ENCODE measurements at places on chromosomes 6 and 20. TPM values are rescaled to one million over a fixed set of nuclear protein-coding genes. Genes with fewer than 3 reads are reported as not detected.
A peak's percentile ranks its signal among the peaks of the same experiment; 100 is the strongest.

- peaks cover 38% of the 10 kb centered on the region for H3K36me3 ChIP-seq
- H3K27me3 ChIP-seq: no peaks in the 10 kb centered on the region
- no peak overlapping the region for H3K4me3 ChIP-seq
- peak overlapping the region; percentile 28 for H3K27ac ChIP-seq
- peaks cover 20% of the 10 kb centered on the region for H3K4me1 ChIP-seq
Measured at GRCh38 chr6:167933290-167933689, 64.2 kb upstream of the KIF25 start.

MARCKS gene
- total RNA-seq: 868 TPM

SYTL3 gene
- total RNA-seq: 0.31 TPM

GRCh38 chr6:135936606-135937005 lies 85.1 kb downstream of the PDE7B start:
- H3K4me1 ChIP-seq: peaks cover 33% of the 10 kb centered on the region
- DNase-seq: no peak
- H3K27me3 ChIP-seq: no peaks in the 10 kb centered on the region
- no peaks in the 10 kb centered on the region for H3K36me3 ChIP-seq
- H3K4me3 ChIP-seq: no peak overlapping the region

DNA sequence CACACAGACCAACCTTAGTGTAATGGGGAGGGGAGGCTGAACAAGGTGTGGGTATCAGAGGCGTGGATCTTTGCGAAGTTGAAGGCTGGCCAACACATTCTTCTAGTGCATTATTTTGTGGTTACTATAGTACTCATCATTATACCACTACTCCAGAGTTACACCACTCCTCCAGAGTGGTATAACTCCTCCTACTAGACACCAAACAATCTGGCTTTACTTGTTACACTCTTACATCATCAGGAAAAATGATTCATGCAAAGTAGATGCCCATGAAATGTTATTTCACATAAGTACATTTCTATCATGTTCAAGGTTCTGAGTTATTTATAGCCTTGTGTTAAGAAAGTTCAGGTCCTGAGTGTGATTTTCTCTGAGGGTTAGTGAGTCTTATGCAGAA lies 443.1 kb upstream of the OPRM1 start:
- no peaks in the 10 kb centered on the region for H3K4me1 ChIP-seq
- H3K36me3 ChIP-seq: no peaks in the 10 kb centered on the region
- no peak for DNase-seq
- peaks cover 3% of the 10 kb centered on the region for H3K27me3 ChIP-seq

NMBR gene
- total RNA-seq: not detected

- H3K36me3 ChIP-seq: peaks cover 16% of the 10 kb centered on the region
- no peak for DNase-seq
- no peak overlapping the region for H3K27ac ChIP-seq
- H3K27me3 ChIP-seq: no peaks in the 10 kb centered on the region
- no peaks in the 10 kb centered on the region for H3K4me1 ChIP-seq
Measured at GRCh38 chr6:108884211-108885059, 36.2 kb downstream of the ARMC2 start.

- no peaks in the 10 kb centered on the region for H3K4me1 ChIP-seq
- H3K27ac ChIP-seq: no peak overlapping the region
- no peak for DNase-seq
- no peaks in the 10 kb centered on the region for H3K36me3 ChIP-seq
Measured at GRCh38 chr6:90846824-90847223, 260.0 kb upstream of the MAP3K7 start.

DNA sequence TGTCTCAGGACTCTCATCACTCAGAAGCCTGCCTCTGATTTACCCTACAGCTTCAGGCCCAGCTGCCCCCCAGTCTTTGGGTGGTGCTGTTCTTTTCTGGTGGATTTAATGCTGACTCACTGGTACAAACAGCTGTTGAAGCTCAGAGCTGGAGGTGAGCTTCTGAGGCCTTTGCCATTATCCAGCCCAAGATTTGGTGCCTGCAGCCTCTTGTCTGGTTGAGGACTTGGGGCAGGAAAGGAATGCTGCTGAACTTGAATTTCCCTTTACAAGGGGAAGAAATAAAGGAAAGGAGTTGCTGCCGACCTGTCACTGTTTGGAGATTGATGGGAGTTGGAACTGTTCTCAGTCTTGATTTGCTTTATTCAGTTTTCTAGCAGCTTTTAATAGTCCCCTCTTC lies 19.8 kb downstream of the ABCF1 start:
- H3K36me3 ChIP-seq: peaks cover 39% of the 10 kb centered on the region
- no peaks in the 10 kb centered on the region for H3K27me3 ChIP-seq
- no peak overlapping the region for H3K27ac ChIP-seq
- DNase-seq: no peak

RRAGD gene
- 4.5 TPM for total RNA-seq

APOBEC2 gene
- not detected for total RNA-seq

DNA sequence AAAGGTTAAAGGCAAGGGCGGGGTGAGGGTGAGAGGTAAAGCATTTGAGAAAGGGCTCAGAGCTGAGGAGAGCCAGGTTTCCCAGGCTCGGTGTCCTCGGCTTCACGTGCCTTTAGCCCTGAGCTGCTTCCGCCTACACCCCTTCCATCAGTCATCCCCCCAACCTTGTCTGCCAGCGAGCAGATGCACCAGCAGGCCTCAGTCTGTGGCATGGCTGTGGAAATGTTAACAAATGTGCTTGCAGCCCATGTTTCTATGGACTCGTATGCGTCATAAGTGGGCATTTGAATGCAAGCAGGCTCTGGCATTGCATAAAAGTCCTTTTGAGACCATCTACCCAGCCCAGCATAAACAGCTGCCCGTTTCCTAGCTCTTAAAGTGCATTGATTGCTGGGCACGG lies 88.8 kb downstream of the SYNJ2 start:
- H3K4me3 ChIP-seq: no peak overlapping the region
- peaks cover 53% of the 10 kb centered on the region for H3K36me3 ChIP-seq
- no peaks in the 10 kb centered on the region for H3K27me3 ChIP-seq
- H3K27ac ChIP-seq: peak overlapping the region; percentile 44

DNA sequence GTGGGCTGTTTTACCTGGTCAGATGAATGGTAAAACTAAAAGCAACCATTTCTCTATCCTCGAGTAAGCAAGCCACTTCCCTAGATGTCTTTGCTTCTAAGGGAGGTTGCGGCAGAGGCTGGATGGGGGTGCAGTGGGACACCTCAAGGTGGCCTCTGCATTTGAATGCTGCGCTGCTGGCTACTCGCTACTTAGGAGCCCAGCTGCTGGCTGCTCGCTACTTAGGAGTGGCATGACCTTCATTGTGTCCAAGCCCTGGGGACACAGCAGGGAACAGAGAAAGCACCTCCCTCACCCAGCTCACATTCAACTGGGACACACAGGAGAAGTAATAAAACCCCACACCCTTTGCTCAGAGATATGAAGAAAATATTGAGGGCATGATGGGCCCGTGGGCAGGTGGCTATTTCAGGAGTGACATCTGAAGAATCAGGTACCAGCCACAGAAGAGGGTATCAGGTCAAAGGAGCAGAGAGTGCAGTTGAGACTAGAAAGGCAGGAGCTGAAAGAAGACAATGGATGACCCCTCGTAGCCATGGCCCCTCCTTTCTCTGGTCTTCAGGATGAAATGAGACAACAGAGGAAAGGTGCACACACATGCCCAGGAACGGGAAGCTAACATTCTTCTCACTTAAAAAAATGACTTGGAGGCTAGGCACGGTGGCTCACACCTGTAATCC lies 149.4 kb downstream of the ZMYND8 start:
- H3K27me3 ChIP-seq: no peaks in the 10 kb centered on the region
- no peak overlapping the region for H3K27ac ChIP-seq
- DNase-seq: no peak
- H3K4me3 ChIP-seq: no peak overlapping the region

BMP6 gene
- not detected for total RNA-seq

DNA sequence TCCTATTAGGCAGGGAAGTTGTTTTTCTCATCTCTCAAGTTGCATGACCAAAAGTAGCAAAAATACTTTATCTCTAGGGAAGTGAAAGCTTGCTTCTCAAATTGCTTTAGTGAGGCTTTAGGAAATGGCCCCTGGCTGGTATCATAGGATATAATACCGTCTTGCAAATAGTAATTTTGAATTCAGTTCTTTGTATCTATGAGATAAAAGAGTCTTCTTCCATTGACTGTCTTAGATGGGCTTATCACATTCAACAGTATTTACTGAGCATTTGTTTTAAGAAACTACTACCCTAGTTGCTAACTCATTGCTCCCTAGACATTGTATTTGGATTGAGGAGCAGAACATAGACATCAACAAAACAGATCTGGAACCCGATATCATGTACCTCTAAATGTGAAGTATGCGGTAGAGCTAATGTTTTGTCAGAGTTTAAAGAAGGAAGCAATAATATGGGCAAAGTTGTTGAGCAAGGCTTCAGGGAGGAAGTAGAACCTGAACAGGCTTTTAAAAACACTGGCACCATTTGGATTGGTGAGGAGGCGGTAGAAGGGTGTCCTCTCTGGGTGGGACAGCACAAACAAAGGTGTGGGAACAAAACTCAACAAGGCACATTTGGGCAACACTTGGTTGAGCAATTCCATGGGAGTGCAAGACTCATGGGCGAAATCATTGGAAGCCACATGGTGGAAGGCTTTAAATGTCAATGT lies 101.5 kb downstream of the SGK1 start:
- no peaks in the 10 kb centered on the region for H3K27me3 ChIP-seq
- no peaks in the 10 kb centered on the region for H3K36me3 ChIP-seq
- no peak overlapping the region for H3K27ac ChIP-seq
- no peak for DNase-seq

GRCh38 chr6:73774311-73774774 lies 78.3 kb downstream of the CD109 start:
- H3K4me3 ChIP-seq: peak overlapping the region; percentile 12
- DNase-seq: peak; percentile 85
- peaks cover 26% of the 10 kb centered on the region for H3K4me1 ChIP-seq
- peak overlapping the region; percentile 79 for H3K27ac ChIP-seq
- peaks cover 12% of the 10 kb centered on the region for H3K36me3 ChIP-seq

- H3K36me3 ChIP-seq: no peaks in the 10 kb centered on the region
- H3K27me3 ChIP-seq: no peaks in the 10 kb centered on the region
- H3K27ac ChIP-seq: no peak overlapping the region
- H3K4me1 ChIP-seq: peaks cover 30% of the 10 kb centered on the region
- H3K4me3 ChIP-seq: no peak overlapping the region
- no peak for DNase-seq
Measured at GRCh38 chr6:37056439-37057127, 51.1 kb downstream of the FGD2 start.

DNA sequence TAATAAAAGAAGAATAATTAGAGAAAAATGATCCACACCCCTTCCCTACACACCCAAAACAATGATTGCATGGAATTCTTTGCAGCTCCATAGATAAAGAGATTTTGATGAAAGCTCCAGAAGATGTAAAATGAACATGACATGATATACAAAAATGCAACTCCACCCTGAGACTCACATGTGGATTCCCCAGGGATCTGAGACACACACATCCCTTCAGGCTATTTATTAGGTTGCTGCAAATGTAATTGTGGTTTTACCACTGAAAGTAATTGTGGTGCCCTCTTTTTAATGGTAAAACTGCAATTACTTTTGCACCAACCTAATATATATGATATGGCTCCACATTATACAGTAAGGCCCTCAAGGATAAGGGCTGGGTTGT lies 40.4 kb upstream of the TBC1D7 start:
- H3K4me1 ChIP-seq: peaks cover 2% of the 10 kb centered on the region
- H3K4me3 ChIP-seq: no peak overlapping the region
- H3K27ac ChIP-seq: no peak overlapping the region
- no peak for DNase-seq
- H3K27me3 ChIP-seq: no peaks in the 10 kb centered on the region

TFAP2A gene
- total RNA-seq: 59.6 TPM

DNA sequence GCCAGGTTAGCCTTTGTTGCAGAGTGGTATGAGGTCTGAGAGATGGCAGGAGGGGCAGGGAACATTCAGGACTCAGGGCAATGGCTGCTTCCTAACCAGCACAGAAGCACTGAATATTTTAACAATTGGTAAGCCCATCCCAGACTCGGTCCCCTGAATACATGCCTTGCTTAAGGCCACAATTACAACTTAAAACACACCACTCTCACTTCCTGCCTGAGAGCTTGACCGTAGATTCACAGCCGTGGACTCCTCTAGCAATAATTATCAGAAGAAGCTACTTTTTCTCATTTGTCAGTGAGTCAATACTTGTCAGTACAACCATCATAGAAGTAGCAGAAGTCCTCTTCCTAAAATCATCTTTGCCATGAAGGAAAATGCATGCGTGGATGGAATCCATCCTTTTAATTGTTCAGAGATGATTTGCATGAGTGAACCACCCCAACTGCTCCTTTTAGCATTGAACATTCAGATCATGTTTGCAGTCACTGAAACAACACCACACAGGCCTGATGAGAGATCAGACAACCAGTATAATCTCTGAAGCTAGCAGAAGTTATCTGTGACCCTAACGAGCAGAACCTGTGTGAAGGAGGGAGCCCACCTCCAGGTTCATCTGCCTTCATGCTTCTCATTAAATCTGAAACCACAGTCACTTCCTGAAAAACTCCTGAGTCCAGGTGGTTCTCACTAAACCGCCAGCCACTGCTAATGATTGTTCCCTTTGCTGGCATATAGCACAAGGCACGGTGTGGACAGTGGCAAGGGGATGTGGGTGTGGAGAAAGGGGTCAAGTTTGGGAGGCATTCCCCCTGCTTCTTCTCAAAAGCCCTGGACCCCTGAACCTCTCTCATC lies 333.9 kb upstream of the CNR1 start:
- DNase-seq: no peak
- H3K27me3 ChIP-seq: peaks cover 2% of the 10 kb centered on the region
- H3K27ac ChIP-seq: no peak overlapping the region
- H3K4me1 ChIP-seq: no peaks in the 10 kb centered on the region

SLC25A27 gene
- total RNA-seq: 8.2 TPM

DNA sequence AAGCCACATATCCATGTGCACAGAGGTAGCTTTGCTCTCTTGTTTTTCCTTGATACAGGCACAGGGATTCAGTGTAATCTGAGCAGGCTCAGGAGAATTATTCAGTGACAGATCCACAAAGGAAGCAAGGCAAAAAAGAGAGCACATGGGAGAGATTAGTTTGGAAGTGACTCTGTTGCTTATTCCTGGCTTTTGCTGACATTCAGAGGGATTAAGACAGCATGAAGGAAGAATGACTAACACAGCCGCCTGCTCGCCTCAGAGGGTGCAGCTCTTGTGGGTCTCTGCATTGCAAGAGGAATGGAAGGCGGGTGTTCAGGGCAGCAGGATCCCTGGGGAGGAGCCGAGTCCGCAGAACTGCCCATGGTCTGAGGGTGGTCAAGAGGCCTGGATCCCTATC lies 203.4 kb upstream of the KCNQ5 start:
- H3K4me3 ChIP-seq: no peak overlapping the region
- no peak overlapping the region for H3K27ac ChIP-seq
- no peaks in the 10 kb centered on the region for H3K27me3 ChIP-seq
- H3K4me1 ChIP-seq: peaks cover 5% of the 10 kb centered on the region
- no peaks in the 10 kb centered on the region for H3K36me3 ChIP-seq

MCHR2 gene
- total RNA-seq: not detected

OR2J3 gene
- not detected for total RNA-seq

- H3K4me1 ChIP-seq: peaks cover 12% of the 10 kb centered on the region
- H3K27ac ChIP-seq: no peak overlapping the region
- H3K27me3 ChIP-seq: no peaks in the 10 kb centered on the region
- no peaks in the 10 kb centered on the region for H3K36me3 ChIP-seq
- H3K4me3 ChIP-seq: no peak overlapping the region
Measured at GRCh38 chr6:69138893-69139494, 503.9 kb downstream of the ADGRB3 start.

- H3K4me1 ChIP-seq: no peaks in the 10 kb centered on the region
- H3K27ac ChIP-seq: no peak overlapping the region
- no peaks in the 10 kb centered on the region for H3K36me3 ChIP-seq
- H3K4me3 ChIP-seq: no peak overlapping the region
- no peak for DNase-seq
Measured at GRCh38 chr6:82767447-82767846, 298.2 kb downstream of the UBE3D start.

TRIM40 gene
- not detected for total RNA-seq

Measured in osteocyte (in vitro differentiated cells).